GM13977 (cell line): ENCODE measurements at places on chromosomes 6 and 20.

DNA sequence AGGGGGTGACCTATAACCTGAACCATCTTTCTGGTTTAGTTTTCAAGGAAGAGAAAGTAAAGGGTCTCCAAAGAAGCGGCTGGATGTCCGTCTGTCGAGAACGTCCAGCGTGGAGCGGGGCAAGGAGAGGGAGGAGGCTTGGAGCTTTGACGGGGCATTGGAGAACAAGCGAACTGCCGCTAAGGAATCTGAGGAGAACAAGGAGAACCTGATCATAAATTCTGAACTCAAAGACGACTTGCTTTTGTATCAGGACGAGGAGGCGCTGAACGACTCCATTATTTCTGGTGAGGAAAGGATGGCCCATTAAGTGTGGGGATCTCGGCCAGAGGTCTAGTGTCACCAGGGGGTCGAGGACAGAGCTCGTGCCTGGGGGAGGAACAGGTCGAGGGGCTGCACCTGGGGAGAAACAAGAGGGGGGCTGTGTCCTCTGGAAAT, 159.2 kb downstream of the SYCP2 start:
- DNase-seq: no peak

DNA sequence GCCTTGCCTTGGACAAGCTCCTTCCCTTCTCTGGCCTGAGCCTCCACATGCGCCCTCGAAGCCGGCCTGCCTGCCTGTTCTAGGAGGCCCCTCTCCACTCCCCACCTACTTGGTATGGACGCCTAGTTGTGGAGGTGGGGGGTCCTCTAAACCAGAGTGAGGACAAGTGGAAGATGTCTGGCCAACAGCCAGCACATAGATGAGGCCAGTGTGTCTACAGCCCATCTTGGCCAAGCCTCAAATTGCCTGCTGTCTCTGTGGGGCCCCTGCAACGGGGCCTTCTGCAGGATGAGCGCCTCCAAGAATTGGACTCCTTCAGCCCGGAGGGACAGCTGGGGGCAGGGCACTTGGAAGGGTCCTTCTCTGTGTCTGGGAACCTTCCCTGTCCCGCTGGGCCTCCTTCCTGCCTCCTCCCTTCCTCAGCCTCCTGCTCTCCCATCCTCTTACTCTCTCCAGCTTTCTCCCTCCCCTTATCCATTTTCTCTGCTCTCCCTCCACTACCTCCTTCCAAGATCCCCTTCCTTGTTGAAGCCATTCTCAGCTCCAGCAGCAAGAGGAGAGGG, 1.6 kb downstream of the MDFI start:
- no peak for DNase-seq

- peak; percentile 23 for DNase-seq
Observed at GRCh38 chr6:21166754-21167153, 426.8 kb upstream of the SOX4 start.

DNA sequence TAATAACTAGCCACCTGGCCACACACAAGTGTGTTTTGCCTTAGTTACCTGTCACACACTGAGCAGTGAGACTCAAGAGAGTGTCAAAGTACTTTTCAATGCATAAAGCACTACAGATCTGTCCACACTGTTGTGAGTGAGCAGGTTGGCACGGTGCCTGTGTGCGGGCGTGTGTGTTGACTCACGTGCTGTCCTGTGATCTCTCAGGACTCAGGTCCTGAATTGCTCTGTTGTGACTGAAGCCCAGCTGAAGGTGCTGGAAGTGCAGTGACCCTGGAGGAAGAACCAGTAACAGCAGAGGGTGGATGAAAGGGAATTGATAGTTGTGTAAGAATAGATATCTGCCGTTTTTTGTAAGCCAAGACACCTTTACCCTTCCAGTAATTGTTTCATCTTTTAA, 18.3 kb downstream of the SLC16A10 start:
- DNase-seq: no peak

DNA sequence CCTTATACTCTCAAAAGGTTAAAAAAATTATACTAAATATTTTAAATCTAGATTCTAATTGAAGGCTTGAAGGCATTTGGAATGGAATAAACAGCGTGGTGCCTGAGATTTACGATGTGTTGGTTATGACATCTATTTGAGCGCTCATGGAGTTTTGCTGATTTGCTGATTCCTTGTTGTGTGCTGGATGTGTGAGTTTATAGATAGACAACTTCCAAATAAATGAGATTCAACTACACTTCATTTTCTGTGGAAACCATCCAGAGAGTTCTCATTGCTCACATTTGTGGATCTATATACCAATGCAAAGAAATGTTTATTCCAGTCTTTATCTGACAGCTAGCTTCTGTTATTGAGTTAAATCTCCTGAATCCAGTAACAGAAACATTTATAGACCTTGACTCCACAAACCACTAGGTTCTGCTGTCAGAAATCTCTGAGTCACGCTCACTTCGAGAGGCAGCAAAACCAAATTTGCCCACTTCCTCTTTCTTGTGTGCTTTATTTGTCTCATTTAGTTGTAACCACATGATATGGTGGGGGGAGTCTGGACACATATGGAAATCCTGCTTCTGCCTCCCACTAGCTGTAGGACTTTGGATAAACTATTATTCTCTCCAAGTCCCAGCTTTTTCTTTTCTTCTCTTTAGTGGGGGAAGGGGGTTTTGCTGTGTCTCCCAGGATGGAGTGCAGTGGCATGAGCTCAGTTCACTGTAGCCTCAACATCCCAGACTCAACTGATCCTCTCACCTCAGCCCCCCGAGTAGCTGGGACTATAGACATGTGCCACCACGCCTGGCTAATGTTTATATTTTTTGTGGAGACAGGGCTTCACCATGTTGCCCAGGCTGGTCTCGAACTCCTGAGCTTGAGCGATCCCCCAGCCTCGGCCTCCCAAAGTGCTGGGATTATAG, 54.5 kb downstream of the IPCEF1 start:
- peak; percentile 71 for DNase-seq

DNA sequence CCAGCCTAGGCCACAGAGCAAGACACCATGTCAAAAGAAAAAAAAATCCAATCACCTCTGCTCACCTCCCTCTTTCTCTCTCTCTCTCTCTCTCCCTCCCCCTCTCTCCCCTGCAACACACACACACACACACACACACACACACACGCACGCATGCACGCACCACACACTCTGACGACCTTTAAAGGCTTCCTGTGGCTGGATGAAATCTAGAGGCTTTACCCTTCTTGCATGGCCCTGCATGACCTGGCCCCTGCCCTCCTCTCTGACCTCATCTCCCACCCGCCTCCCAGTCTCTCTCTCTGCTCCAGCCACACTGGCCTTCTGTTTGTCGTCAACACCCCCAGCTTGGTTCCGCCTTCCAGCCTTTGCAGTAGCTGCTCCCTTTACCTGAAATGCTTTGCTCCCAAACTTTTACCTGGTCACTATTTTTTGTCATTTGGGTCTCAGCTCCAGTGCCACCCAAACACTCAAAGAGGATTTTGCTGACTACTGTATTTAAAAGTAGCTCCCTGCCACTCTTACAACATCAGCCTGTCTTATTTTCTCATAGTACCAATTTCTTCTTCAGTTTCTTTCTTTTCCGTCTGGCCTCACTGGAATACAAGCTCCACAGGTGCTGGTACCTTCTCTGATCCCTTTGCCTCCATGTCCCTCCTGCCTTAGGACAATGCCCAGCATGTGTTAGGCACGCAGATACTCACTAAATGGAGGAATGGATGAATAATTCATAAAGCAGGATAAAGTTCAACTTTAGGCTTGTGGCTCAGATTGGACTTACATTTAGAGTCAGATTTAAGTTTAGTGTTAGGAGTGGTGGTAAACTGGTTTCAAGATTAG, 4.3 kb upstream of the LTA start:
- no peak for DNase-seq

GRCh38 chr6:44712353-44713111, 325.0 kb downstream of the CDC5L start:
- no peak for DNase-seq
